Skin of body (tissue), 3 donors: ENCODE measurements at places on chromosomes 2 and 18. TPM values are rescaled to one million over a fixed set of nuclear protein-coding genes. Genes with fewer than 3 reads are reported as not detected.
A peak's percentile ranks its signal among the peaks of the same experiment; 100 is the strongest.

GRCh38 chr18:9960258-9960904 is 46.6 kb downstream of the VAPA start:
- DNase-seq, result no peak

- no peak for DNase-seq
Observed at GRCh38 chr2:10234409-10235094, 68.2 kb upstream of the HPCAL1 start.

GRCh38 chr2:109707281-109708147 is 86.6 kb upstream of the RGPD5 start:
- no peak for DNase-seq

EPC2 gene
- 30.2 TPM for total RNA-seq

UGT1A9 gene
- total RNA-seq, result not detected

CAPN14 gene
- total RNA-seq, result 0.49 TPM

DNA sequence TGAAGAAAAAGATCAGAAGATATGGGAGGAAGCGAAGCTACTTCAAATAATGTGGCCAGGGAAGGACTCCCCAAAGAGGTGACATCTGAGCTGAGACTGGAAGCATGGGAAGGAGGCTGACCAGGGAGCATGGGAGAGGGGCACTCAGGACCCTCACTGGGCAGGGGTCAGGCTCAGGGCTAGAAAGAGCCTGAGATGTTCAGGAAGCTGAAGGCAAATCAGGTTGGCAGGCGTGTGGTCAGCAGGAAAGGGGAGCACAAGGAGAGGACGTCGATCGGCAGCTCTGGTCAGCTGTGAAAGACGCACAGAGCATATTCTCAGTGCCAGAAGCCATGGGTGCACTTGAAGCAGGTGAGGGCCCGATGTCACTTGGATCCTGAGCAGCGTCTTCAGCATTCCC is 38.2 kb upstream of the KLHL29 start:
- no peak for DNase-seq

DNA sequence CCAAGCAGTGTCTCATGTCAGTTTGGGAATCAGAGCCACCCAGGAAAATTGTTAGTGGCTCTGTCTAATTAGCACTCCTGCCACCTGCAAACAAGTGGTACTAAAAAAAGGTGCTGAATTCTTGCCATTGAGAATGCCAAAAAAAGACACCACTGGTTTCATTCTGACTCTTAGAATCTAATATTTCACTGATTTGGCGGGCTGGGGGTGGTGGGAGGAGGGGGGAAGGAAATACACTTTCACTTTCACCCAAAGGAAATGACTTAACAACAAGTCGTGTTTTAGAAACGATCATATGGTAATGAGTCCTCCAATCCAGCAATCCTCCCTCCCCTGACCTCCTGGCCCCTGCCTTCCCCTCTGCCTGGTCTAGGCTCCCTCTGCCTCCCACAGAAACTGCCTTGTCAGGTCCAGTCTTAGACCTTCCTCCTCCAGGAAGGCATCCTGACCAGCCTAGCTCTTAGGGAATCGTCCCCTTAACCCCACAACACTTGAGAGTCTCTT is 4.4 kb upstream of the KLHL29 start:
- DNase-seq, result no peak

DNA sequence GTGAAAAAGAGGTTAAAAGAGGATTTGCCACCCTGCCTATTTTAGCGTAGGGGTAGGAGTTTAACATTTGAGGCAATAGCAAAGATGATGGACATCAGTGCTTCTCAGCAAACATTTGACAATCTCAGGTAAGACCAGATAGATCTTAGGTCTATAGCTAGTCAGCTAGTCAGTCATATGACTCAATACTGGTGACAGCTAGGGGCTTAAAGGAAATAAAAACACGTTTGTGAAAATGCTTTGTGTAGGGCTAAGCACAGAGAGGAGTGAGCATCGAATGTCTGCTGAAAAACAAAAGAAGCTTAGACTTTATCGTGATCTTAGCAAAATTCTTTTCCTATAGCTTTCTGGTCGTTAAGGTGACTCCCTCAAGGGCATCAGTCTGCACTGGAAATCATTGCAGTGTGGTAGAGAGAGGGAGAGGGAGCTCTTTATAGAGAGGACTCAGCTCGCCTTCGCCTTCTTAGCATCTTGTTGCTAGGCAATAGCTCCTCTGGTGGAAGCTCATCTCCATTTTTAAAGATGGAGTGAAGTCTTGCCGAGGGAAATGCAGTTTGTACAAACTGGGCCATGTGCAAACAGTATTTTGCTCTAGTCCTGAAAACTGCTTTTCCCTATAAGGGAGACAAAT is 62.8 kb upstream of the SLC38A11 start:
- DNase-seq, result no peak

DNA sequence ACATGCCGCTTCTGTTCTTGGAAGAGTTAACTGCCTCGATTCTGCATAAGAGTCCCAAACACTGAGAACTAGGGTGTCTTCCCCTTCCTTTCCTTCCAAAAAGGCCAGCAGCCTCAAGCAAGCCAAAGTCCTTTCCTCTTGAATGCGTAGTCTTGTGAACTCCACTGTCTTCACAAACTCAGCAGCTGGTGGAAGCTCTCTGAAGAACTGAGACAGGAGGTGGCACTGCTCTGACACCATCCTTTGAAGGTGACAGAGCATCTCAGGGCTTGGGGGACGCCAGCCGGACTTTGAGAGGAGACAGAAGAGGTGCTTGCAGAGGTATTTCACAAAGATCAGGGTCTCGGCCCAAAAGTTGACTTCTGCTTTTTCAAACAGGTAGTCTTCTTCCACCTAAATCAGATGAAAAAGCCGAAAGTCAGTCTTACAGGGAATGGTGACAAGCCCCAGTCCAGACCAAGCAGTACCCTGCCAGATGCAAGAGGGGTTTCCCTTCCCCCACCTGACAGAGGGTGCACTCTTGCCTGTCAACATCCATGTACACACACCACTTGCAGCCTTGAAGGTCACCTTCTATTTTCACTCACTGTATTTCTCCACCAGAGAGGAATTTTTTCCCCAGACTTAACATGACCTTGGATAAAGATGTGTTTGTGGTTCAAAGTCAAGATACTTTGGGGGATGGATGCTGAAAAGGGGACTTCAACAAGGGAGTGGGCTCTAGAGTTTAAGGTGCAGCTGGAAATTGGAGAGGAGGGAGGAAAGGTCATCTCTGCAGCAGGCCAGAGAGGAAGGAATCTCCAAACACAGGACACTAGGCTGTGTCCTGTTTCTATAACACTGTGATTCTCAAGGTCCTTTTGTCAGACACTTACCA is 4.8 kb upstream of the ZFP36L2 start:
- peak; percentile 55 for DNase-seq

- no peak for DNase-seq
Observed at GRCh38 chr2:116545286-116546068, 1269.0 kb upstream of the DDX18 start.

GRCh38 chr18:25057491-25058050 is 294.4 kb downstream of the ZNF521 start:
- no peak for DNase-seq

- peak; percentile 30 for DNase-seq
Observed at GRCh38 chr2:24492421-24493279, 1.6 kb downstream of the NCOA1 start.

- no peak for DNase-seq
Observed at GRCh38 chr2:176931588-176932563, 280.7 kb upstream of the HNRNPA3 start.

DNA sequence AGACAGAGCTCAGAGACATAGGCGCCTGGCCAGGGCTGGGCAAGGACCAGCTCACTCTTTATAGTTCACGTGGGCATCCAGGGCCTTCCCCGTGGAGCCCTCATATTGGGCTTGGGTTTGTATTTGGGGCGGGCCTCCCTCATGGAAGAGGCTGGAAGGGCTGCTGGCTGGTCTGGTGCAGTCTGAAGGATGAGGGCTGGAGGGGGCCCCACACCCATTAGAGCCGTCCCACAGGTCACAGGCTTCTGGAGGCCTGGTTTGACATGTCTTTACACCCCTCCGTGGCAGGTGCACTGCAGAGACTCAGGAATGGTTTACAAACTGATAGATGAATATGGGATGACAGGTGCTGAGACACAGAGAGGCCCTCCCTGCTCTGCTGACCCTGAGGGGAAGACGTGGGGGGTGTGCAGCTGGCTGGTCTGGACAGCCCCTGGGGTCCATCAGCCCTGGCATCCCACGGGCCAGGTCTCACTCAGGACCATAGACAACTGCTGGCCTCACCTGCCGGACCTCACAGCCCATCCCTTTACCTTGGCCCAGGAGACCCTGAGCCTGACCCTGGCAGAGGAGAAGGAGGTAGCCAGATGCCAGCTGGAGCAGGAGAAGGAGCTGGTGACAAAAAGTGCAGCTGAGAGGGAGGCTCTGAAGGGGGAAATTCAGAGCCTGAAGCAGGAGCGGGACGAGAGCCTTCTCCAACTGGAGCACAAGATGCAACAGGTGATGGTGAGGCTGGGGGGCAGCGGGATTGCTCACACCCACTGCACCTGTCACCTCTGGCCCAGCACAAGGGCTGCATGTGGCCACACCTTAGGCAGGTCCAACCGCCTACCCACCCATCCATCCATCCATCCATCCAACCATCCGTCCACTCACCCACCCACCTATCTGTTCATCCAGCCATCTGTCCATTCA is 43.9 kb downstream of the CROCC2 start:
- DNase-seq, result no peak

- peak; percentile 96 for DNase-seq
Observed at GRCh38 chr2:176455816-176456291, 186.6 kb downstream of the MTX2 start.

DNA sequence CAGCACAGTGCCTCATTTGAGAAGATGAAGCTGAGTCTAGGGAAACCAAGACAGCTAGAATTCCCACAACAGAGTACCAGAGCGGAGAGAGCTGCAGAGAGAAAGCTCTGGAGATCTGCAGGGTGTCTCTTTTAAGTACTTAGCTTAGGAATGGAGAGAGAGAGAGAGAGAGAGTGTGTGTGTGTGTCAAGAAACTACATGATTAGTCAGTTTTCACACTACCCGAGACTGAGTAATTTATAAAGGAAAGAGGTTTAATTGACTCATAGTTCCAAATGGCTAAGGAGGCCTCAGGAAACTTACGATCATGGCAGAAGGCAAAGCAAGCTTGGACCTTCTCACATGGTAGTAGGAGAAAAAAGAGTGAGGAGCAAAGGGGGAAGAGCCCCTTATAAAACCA is 64.0 kb downstream of the HIBCH start:
- DNase-seq, result no peak

- DNase-seq, result no peak
Observed at GRCh38 chr2:163859951-163860350, 124.1 kb upstream of the FIGN start.

OSBPL6 gene
- total RNA-seq, result 3.3 TPM

GRCh38 chr18:74367905-74368304 is 52.3 kb downstream of the C18orf63 start:
- no peak for DNase-seq

- peak; percentile 67 for DNase-seq
Observed at GRCh38 chr2:207153266-207153975, 12.3 kb downstream of the KLF7 start.

- no peak for DNase-seq
Observed at GRCh38 chr18:31252522-31252921, 65.4 kb upstream of the DSG1 start.

GRCh38 chr2:97870396-97870843 is 125.3 kb downstream of the TMEM131 start:
- DNase-seq, result peak; percentile 65

DNA sequence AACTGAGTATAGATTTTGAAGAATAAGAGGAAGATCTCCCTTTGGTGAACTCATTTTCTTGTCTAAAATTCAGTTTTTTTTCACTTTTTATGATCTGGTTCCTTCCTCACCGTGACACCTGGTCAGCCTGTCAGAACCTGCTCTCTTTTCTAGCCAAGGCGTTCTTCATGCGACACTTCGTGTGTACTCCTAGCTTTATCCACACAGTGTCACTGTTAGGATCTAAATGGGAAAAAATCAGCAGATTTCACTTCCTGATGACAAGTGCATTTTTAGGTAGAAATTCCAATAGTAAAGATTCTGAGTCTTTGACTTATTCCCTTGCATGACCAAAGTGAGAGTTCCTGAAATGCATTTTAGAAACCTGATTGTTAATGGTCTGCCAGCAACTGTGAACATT is 89.8 kb downstream of the KLHL14 start:
- no peak for DNase-seq

C2orf66 gene
- 0.69 TPM for total RNA-seq

GRCh38 chr2:127525691-127526131 is 578 bp downstream of the IWS1 start:
- DNase-seq, result peak; percentile 41

DNA sequence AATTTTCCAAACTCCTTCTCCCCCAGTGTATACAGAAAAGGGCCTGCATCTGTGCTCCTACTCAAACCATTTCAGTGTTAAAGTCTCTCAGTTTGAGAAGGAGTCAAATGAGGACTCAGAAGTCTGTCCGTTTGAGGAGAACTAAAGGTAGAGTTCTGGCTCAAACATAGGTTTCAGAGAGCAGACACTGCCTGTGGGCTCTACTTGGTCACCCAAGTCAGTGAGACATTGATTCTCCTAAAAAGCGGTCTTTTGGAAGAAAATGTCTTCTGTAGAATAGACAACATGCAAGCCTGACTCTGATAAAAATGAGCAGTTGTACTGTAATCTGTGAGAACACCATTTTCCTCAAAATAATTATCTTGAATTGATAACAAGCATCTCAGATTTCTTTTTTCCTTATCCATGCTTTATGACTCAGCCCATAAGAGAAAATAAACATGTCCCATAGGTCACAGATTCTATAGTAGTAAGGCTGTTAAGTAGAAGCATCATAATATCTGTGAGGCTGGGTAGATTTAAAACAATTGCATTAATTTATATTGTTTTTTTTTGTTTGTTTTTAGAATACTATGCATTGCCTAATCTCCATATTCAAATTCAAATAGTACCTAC is 82.8 kb downstream of the ASXL3 start:
- no peak for DNase-seq

DNA sequence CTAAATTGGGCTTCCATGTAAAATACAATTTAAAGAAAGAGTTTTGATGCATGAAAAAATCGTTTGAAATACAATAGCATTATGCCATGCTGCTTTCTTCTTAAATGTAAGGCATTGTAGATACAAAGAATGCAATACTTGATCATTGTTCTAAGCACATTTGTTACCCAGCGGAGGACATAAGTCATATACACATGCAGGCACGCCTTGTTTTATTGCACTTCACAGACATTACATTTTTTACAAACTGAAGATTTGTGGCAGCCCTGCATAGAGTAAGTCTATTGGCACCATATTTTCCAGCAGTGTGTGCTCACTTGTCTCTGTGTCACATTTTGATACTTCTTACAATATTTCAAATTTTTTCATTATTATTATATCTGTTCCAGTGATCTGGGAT is 345.0 kb downstream of the CLIP4 start:
- no peak for DNase-seq
